ENCODE measurements at places on chromosomes 1 and 21. TPM values are rescaled to one million over a fixed set of nuclear protein-coding genes. Genes with fewer than 3 reads are reported as not detected.

KCNK1 gene
- total RNA-seq: 7.6 TPM

OLIG2 gene
- not detected for total RNA-seq

AIM2 gene
- total RNA-seq: 5.2 TPM

PLD5 gene
- total RNA-seq: 0.79 TPM

DRAXIN gene
- not detected for total RNA-seq

OR14K1 gene
- not detected for total RNA-seq

PDZK1 gene
- 0.63 TPM for total RNA-seq

C8A gene
- not detected for total RNA-seq

CBS gene
- 24.8 TPM for total RNA-seq

SYNC gene
- total RNA-seq: 20.0 TPM

NCDN gene
- 20.9 TPM for total RNA-seq

RXFP4 gene
- total RNA-seq: not detected

GCSAML gene
- 0.28 TPM for total RNA-seq

LAMTOR2 gene
- total RNA-seq: 69.6 TPM

LYPD8 gene
- not detected for total RNA-seq

RGS18 gene
- 2.8 TPM for total RNA-seq

FCN3 gene
- total RNA-seq: 33.1 TPM

CIART gene
- 5.5 TPM for total RNA-seq

FTCD gene
- total RNA-seq: not detected

AQP10 gene
- total RNA-seq: not detected

CCDC30 gene
- total RNA-seq: 2.4 TPM

LMX1A gene
- total RNA-seq: 2.0 TPM

KRTAP20-3 gene
- total RNA-seq: not detected

SH2D1B gene
- 0.19 TPM for total RNA-seq

Measured in omental fat pad (tissue), 4 donors.